ENCODE measurements at places on chromosomes 16 and 17.

GRCh38 chr17:4444782-4445473 lies 11.2 kb downstream of the SPNS3 start:
- DNase-seq = peak; percentile 93

GRCh38 chr17:74118504-74118903 lies 85.0 kb upstream of the RPL38 start:
- no peak for DNase-seq

- DNase-seq = peak; percentile 6
These were observed 83.5 kb downstream of the CDYL2 start for GRCh38 chr16:80720804-80721371.

GRCh38 chr17:48373130-48373830 lies 56.7 kb downstream of the SKAP1 start:
- DNase-seq = no peak

DNA sequence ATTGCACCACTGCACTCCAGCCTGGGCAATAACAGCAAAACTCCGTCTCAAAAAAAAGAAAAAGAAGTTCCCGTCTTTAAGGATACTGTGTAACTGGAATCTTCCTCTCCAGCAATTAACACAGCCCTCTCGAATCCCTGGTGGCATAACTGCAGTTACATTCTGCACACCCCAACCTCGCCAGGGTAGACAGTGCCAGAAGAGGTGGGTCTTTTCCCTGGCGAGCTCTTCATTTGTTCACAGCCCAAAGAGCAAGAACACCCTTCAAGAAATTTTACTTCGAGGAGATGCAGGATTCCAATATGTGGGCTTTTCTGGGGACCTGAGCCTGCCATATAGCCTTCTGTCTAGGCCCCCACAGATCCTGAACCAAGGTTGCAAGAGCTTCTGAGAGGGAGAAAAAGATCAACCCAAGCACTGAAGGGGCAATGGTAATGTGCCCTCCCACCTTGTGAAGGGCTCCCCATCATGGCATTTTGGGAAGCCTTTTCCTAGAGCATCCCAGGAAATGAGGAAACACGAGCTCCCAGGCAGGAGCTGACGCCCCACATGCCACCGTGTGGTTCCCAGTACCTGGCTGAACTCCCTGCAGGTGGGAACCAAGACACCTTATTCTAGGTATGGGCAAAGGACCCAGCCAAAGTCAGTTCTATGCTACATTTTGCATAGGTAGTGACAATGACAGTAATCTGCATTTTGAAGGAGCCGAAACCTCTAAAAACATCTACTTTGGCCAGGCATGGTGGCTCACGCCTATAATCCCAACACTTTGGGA lies 26.9 kb downstream of the TK2 start:
- no peak for DNase-seq

DNA sequence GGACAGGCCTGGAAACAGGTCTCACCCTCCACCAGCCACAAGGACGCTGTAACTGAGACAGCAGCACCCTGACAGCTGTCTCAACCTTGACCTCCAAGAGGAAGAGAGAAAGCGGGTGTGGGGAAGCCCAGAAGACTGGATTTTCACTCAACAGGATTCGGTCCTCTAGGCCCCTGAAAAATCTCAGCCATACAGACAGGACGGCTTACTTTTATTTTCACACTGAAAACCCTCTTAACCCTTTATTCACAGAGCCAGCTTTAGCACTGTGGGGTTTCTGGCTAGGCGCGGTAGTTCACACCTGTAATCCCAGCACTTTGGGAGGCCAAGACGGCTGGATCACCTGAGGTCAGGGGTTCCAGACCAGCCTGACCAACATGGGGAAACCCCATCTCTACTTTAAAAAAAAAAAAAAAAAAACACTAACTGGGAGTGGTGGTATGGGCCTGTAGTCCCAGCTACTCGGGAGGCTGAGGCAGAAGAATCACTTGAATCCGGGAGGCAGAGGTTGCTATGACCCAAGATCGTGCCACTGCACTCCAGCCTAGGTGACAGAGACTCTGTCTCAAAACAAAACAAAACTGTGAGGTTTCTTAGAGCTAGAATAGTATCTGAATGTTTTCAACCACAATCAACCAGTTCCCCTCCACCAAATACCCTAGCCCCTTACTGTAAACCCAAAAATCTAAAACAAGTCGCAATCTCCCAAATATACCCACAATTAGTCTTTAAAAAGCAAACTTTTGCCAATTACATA lies 5.3 kb downstream of the ANKRD11 start:
- DNase-seq = no peak

DNA sequence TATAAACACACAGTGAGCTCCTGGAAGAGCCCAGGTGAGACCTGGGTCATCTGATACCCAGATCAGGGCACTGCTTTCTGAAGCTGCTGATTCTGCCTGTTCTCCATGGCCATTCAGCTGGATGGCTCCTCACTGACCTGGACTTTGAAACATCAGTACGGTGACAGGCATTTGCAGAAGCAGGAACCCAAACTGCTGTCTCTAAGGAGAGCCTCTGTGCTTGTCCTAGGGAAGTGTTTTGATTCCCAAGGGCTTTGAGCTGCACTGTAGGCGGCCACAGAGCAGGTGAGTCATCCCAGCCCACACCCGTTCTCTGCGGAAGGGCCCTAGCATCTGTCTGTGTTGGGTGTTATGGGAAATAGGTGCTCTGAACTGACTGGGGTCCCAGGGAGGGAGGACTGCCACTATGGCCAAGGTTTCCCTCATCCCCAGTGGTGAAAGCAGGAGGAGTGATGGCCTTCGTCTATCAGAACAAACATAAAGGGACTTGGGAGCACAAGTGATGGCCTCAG lies 60.7 kb upstream of the ADCY9 start:
- peak; percentile 68 for DNase-seq

DNA sequence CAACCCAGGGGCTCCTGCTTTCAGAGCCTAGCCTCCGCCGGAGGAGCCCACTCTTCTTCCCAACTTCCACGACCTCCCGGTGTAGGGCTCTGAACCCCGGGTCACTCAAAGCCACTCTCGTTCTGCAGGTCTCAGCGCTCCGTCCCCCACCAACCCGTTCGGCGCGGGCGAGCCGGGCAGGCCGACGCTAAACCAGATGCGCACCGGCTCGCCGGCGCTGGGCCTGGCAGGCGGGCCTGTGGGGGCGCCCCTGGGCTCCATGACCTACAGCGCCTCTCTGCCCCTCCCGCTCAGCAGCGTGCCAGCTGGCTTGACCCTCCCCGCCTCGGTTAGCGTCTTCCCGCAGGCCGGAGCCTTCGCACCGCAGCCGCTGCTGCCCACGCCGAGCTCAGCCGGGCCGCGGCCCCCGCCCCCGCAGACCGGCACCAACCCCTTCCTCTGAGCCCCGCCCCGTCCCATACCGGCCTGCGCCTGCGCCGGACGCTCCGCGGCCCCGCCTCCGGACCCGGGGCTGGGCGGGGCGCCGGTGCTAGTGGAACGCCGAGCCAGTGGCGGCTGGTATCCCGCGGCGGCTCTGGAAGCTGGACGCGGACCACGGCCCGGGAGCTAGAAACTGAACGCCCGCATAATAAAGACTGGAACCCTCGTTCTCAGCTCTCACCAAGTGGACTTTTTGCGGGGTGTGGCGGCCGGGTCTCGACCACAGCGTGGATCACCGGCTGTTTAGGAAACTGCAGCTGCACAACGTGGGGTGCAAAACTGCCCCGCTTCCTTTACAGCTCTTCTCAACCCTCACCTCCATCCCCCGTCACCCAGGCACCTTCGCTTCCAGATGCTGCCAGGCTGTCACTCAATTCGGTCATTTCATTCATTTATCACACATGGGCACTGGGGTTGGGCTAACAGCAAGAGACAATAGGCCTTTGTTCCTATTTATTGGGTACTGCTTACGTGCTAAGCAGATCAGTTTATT lies 5.0 kb upstream of the SPATA20 start:
- DNase-seq = peak; percentile 89
